ENCODE measurements at places on chromosomes 4 and X. TPM values are rescaled to one million over a fixed set of nuclear protein-coding genes. Genes with fewer than 3 reads are reported as not detected.

The CLGN gene
- not detected for total RNA-seq

The UNC5C gene
- total RNA-seq = 0.70 TPM

The SYTL5 gene
- total RNA-seq = 2.5 TPM

The CT45A2 gene
- total RNA-seq = not detected

The QRFPR gene
- not detected for total RNA-seq

The NPNT gene
- not detected for total RNA-seq

The CXCL9 gene
- not detected for total RNA-seq

The CCDC110 gene
- 0.76 TPM for total RNA-seq

The BTK gene
- total RNA-seq = not detected

The TCEAL5 gene
- not detected for total RNA-seq

The HS3ST1 gene
- total RNA-seq = 0.27 TPM

The MAGEA4 gene
- not detected for total RNA-seq

Data from osteocyte (in vitro differentiated cells).